ENCODE measurements at places on chromosomes 6 and 20. TPM values are rescaled to one million over a fixed set of nuclear protein-coding genes. Genes with fewer than 3 reads are reported as not detected.

DNA sequence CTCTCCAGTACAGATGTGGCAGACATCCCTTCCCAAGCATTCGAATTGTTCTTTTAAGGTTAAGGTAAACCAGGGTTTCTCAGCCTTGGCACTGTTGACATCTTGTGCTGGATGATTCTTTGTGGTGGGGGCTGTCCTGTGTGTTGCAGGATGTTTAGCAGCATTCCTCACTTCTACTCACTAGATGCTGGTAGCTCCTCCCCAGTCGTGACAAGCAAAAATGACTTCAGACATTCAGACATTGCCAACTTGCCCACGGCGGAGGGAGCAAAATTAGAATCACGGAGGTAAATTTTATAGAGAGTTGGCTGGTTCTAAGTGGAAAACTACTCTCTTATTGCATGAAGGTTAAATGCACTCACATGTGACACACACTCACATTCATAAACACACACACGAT lies 188.7 kb downstream of the GMPR start:
- no peak for ATAC-seq

DNA sequence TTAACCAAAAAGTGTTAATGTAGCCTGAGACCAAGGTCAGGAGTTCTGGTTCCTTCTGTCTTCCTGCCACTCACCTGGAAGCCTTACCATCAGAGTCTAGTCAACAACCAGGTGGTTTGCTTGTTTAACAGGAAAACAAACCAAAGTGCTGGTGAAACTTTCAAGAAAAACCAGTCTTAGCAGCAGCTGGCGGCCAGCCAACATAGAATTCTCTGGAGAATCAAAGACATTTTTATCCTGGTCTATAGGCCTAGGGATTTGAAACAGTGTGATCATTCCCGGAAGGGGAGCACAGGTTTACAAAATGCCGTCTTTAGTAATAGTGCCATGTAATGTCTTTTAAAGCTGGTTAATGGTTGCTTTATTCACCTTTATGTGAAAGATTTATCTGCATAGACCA lies 146.6 kb upstream of the AKIRIN2 start:
- peak; percentile 69 for ATAC-seq

HLA-DQA1 gene
- 3.9 TPM for total RNA-seq

- ATAC-seq = no peak
Measured at GRCh38 chr20:33664762-33665144, 2.0 kb upstream of the ACTL10 start.

GRCh38 chr6:116667623-116668022 lies 943 bp downstream of the ZUP1 start:
- peak; percentile 30 for ATAC-seq

DNA sequence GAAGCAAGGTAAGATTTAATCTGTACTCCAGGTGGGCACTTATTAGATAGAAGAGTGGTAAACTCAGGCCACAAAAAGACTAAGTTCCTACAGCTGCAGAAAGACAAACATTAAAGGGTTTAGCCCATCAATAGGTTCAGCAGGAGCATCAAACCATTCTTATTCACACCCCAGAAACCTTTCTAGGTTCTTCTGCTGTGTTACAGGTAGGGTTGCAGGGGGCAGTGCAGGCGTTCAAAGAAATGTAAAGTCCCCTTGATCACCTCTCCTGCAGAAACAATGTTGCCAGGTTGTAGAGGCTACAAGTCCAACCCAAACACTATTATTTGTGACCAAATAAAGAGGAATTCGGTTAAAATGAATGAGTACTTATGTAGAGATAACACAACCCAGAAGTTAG lies 31.8 kb downstream of the PHACTR1 start:
- no peak for ATAC-seq

- no peak for ATAC-seq
Measured at GRCh38 chr6:27128311-27129094, 119.0 kb upstream of the PRSS16 start.

PPP1R16B gene
- total RNA-seq = 2.3 TPM

DNA sequence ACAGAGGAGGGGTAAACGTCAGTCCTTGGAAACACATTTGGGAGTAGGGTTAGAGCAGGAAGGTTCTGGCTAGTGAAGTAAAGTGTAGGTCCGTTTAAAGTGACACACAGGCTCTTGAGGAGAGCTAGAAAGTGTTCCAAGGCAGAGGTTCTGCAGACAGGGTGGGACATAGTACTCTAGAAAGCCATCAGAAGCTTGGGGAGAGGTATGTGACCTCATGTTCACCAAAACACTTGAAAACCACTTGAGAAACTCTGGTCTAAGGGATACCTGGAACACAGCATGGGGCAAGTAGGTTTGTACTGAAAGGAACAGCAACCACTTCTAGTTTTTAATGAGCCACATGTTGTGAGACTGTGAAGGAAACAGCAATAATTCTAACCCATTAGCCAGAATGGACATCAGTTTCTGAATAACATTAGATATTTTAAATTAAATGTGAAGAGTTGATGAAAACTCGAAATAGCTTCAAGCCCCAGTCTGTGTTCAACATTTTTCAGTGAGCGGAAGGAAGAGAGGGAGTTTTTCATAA lies 49.0 kb downstream of the SOBP start:
- ATAC-seq = no peak

DNA sequence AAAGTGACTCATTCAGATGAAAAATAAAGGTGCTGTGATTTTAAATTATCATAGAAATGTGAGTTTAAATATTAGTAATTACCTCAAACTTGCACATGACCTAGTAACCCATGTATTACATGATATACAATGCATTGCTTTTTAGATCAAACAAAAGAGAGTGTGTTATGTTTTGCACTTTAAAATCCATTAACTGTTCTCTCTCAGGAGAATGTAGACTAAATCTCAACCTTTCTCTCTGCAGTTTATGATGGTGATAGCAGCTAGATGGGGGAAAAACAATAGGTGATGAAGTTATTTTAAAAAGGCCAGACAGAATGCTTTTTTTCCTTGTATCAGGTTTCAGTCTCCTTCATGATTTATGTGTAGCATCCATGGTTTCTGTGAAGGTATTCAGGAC lies 404.4 kb upstream of the RNF217 start:
- ATAC-seq = no peak

- no peak for ATAC-seq
Measured at GRCh38 chr6:16872543-16873235, 111.4 kb upstream of the ATXN1 start.

GRCh38 chr6:141326925-141327324 lies 805.8 kb upstream of the GJE1 start:
- no peak for ATAC-seq

MATN4 gene
- total RNA-seq = 0.16 TPM

DNA sequence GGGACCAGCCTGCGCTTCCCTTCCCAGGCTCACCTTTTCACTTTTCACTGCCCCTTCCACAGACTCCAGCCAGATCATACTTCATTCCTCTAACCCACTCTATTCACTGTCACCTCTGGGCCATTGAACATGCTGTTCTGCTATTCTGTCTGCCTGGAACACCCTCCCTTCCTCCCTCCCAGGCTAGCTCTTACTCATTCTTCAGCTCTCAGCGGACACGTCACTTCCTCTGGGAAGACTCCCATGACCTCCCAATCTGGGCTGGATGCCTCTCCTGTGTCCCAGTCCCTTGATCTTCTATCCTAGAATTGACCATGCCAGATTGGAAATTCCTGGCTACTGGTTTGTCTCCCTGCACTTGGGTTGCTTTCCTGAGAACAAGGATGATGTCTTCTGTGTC lies 5.0 kb downstream of the SLC12A5 start:
- no peak for ATAC-seq

DNA sequence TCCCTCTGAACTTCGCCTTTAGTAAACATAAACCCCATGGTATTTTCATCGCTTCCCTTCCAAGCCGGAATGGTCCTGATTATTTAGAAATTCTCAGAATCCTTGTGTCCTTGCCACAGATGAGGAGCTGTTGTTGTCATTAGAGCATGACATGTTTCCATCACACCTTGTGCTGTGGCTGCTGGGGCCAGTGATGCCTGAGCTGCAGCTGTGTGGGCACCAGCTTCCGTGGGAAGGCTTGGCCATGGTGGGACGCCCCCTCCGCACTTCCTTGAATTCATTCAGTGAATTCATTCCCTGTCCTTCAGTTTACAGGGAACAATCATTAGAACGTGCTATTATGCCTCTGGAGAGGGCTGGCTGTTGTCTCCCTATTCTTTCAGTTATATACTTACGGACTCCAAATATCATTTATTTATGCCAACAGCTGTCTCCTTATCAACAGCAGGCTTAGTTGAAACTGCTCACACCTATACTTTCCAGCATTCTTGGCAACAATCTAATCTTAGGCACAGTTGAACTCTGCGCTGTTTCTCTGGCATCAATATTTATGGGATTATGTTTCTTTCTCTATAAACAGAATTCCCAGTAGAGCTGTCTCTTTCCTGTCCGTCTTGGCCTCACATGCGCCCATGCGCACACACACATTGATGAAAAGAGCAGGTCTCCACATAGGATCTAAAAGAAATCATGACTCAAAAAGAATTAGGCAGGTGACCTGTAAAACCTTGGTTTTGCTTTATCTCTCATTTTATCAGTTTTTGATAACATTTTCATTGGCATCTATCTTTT lies 9.0 kb downstream of the ADGRF1 start:
- no peak for ATAC-seq

GRCh38 chr6:112286010-112286409 lies 31.6 kb upstream of the LAMA4 start:
- no peak for ATAC-seq

DNA sequence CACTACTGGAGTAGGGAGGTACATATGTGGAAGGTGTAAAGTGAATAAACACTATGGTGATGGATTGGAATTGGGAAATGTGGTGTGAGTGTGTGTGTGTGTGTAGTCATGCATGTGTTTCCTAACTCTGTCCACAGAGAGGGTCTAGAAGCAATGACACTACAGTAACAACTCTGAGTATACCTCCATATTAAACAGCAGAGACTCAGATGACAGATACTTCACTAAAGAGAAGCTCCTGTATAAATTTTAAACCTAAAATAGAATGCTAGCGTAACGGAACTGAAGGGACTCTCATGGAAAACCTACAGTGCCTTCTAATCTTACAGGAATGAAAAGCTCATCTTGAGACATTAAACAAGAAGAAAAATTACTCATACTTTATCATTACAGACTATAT lies 150.5 kb downstream of the SLC16A10 start:
- no peak for ATAC-seq

DNA sequence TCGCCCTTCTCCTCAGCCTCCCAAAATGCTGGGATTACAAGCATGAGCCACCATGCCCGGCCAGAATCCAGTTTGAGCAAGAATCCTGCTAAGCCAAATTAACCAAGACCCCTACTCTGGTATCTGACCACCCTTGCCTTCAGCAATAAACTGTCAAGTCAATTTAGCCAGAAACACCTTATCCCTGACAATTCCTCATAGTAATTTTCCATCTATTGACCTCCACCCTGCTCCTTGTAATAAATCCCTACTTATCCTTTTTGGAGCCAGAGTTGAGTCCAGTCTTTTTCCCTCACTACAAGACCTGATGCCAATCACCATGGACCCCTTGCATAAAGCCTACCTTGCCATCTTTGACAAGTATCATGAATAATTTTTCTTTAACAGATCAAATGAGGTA lies 114.1 kb upstream of the GPR6 start:
- no peak for ATAC-seq

FABP7 gene
- not detected for total RNA-seq

DNA sequence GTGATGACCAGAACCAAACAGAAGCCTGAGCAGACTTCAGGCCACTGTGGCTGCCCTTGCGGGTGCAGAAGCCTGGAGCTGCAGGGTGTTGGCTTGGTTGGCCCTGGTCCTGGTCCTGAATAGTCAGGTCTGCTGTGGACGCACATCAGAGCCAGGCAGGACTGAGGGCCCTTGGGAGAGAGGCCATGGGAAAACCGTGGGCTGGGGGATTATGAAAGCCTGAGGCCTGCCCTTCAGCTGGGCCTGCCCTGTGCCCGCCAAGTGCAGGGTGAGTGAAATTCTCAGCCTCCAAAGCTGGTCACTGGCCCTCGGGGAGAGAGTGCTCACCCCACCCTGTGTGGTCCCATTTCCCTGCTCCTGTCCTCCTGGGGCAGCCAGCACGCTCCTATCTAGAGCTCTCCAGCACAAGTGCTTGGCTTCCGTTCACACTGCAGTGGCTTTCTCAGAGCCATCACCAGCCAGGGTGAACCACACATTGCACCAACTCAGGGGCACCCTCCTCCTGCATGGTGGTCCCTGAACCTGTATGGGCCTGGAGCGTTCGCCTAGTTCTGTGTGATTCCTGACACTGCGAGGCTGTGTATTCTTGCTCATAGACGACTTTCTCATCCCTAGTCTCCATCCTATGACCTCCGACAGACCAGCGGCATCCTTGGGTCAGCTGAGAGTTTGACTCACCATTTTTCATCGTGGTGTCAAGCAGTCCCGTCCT lies 146.1 kb downstream of the TTLL2 start:
- ATAC-seq = peak; percentile 13

GRCh38 chr20:35823937-35824336 lies 52.1 kb downstream of the PHF20 start:
- ATAC-seq = no peak

- ATAC-seq = no peak
Measured at GRCh38 chr6:40799296-40800140, 212.4 kb upstream of the LRFN2 start.

KCNS1 gene
- 0.40 TPM for total RNA-seq

PTCRA gene
- total RNA-seq = not detected

DNA sequence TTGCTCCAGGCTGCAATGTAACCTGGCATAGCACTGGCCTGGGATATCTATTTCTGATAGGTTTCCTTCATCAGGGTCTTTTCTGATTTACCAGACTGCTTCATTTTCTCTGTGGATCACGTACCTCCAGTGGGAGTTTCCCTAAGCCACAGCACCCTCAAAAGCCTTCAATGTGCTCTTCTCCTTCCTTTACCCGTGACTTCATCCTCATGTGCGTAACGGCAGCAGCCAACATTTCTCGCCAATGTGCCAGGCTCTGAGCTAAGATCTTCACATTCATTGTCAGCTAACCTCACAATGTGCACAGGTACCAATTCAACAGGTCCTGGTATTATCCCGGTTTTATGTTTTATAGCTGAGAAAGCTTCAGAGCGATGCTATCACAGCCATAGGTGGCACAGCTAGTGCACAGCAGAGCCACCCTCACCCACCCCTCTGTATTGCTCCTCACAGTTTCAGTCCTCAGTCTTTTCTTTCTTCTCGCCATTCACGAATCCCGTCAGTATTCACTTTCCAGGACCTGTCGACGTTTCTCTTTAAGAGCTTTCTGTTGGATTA lies 58.2 kb downstream of the TNFAIP3 start:
- ATAC-seq = no peak

KCNK17 gene
- 0.12 TPM for total RNA-seq

GRCh38 chr6:88374553-88374952 lies 208.4 kb upstream of the CNR1 start:
- ATAC-seq = no peak

DNA sequence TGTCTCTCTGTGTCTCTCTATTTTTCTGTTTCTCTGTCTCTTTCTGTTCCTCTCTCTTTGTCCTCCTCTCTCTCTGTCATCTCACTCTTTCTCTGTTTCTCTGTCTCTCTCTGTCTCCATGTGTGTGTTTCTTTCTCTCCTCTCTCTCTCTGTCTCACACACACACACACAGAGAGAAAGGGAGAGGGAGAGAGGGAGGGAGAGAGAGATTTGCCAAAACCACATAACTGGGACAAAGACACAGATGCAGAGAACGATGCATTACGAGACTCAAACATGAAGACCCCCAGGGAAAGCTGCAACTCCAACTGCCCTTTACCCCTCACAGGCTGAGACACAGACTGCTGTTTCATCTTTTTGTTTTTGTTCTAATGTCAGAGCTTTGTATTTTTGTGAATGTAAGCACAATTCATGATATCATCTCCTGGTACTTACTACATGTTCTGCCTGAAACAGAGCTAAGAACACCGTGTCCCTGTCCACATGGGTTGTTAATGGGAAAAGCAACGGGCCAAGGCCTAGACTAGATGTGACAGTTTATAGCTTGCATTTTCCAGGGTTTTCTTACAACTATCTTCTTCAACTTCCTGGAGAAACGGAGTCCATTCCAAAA lies 177.1 kb upstream of the ARID1B start:
- no peak for ATAC-seq
